AG04449 (cell line): ENCODE measurements at places on chromosomes 4 and X.

DNA sequence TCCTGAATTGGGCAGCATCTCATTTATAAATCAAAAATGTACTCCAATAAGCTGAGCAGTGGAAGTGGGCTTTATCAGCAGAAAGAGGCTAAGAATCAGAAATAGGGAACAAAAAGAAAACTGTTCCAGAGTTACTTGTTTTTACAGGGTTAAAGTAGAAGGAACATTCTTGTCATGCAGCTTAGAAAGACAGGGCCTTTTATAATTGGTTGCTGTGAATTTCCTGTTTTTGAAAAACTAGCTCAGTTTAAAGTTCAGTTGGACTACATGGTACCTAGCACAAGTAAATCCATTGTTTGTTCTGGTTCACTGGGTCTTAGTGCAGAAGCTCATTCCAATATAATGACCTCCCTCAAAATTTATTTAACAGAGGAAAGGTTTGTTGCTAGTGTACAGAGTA, 200.8 kb downstream of the GRIA2 start:
- DNase-seq: no peak

- DNase-seq: no peak
Observed at GRCh38 chr4:185202984-185203485, 765 bp downstream of the CFAP97 start.

DNA sequence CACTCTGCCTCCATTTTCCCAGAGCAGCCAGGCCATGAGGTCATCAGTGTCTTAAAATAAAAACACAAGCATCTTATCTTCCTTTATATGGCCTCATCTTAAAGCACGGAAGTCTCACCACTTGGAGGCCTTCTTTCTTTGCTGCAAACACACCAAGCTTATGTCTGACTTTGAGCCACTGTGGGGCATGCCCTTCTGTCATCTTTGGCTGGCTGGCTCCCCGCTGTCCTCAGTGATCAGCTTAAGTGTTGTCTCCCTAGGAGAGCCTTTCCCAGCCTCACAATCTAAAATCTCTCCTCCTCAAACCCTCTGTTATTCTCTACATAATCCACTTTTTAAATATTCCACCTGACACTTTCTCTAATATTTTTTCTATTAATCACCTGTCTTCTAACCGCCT, 191.6 kb upstream of the TTC29 start:
- DNase-seq: no peak

DNA sequence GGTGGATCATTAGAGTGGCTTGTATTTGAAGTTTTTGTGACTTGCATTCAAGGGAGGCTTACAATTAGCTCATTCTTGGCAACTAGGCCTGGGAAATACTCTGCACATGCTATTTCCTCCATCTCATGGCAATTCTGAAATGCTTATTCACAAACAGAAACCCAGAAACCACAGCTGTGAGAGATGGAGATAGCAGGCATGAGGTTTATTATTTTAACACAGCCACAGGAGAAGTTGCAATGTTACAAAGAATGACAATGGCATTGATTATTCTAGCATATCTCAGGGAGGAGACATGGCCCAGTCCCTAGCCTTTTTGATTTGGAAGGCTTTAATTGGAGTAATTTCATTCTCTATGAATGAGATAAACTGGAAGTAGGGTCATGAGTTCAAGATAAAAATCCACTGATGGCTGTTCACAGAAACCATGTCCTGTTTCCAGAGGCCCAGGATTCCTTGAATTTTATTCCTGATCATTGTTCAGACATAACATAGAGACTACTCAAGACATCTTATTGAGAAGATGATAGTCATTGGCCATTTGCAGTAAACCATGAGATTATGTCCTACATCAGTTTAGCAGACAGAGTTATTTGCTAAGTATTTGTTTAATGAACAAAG, 123.9 kb downstream of the MID1 start:
- DNase-seq: peak; percentile 65

GRCh38 chr4:42843694-42844093, 48.8 kb upstream of the GRXCR1 start:
- DNase-seq: no peak

DNA sequence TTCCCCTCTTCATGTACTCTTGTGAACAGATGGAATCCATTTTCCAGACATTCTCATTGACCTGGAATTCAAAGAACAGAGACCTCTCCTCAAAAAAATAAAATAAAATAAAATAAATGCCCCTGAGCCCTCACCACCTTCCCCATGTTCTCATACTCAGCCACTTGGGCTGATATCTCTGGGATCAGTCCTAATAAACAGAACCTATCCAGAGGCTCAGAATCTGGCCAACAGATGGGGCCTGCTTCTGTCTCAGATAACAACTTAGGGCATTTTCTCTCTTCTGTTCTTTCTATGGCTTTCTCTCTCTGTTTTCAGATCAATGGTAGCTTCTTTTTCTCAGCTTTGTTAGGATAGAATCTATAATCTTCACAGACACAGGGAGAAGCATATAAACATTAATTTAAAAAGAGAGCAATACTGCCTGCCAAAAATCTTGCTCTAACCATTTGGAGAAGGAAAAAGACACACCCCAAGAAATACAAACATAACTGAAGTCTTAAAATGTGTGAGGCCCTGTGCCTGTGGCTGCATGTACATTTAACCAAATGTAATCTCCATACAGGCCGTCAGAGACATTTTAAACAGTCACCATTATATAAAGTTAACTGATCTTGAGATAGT, 907.1 kb downstream of the FAT4 start:
- DNase-seq: no peak

DNA sequence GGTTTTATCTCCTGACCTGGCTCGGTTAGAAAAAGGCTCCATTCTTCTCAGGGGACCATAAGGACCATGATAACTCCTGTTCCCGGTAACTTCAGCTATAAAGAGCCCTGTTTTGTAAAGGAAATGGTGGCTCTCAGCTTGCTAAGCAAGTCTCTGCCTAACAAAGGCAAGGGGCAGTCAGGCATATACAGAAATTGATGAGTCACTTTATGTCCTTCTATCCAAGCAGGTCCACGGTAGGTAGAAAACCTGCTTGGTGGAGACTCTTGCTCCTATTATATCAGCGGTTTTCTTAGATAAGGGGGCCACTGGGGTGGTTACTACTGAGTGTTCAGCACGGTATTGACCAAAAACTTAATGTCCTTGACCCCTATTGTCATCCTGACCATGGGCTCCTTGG, 203.0 kb upstream of the KLF8 start:
- DNase-seq: no peak

DNA sequence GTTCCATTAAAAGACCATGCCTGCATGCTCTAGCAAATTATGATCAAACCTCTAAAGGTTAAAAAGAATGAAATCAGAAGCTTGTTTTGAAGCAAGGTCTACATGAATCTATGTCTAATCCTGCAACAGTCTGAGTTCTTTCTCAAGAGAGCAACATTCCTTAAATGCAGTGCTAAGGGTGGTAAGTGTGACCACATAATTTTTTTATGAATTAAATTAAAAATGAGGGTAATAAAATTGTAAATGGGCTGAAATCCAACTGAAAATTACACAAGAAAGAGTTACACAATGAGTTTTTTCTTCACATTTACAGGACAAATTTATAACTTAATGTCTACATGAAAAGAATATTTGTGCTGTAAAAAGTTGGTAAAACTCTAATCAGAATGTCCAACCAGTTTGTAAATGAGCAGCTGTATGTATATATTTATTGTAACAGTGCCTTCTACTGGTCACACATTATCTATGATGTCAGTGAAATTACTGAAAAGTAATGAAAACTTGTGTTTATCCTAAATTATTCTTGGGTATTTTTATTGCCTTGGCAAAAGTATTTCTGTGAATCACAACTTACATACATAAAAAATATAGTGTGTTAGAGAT, 336.3 kb upstream of the PITX2 start:
- no peak for DNase-seq

DNA sequence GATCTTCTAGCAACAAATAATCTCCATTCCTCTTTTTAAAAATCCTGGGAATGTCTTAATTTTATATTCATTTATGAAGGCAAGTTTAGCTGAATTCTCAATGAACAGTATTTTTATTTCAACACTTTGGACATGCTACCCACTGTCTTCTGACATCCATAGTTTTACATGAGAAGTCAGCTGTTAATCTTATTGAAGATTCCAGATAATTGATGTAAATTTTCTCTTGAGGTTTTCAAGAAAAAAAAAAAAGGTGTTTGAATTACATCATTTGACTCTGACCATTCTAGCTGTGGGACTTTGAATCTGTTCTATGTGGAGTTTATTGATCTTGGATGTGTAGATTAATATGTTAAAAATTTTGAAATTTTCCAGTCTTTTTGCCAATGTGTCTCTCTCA, 28.0 kb downstream of the PDHA2 start:
- DNase-seq: no peak

DNA sequence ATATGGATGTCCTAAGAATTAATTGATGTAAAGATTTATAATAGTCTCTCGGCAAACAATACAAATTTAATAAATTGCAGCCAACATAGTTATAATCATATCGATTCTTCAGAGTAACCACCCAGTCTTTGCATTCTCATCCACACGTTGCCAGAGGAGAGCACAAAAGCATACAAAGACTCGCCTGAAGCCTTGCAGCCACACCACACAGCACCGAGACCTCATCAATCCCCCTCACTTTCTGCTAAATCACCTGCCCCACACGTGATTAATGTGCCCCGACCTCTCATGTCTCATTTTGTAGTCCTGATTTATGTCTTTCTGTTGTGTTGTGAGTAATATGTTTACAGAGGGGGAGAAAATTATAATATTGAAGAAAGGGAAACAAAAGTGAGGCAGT, 510.4 kb downstream of the TRIML1 start:
- DNase-seq: no peak

- DNase-seq: no peak
Observed at GRCh38 chrX:152958047-152958446, 35.9 kb downstream of the PNMA5 start.

- DNase-seq: no peak
Observed at GRCh38 chr4:37609626-37610025, 76.5 kb downstream of the RELL1 start.

DNA sequence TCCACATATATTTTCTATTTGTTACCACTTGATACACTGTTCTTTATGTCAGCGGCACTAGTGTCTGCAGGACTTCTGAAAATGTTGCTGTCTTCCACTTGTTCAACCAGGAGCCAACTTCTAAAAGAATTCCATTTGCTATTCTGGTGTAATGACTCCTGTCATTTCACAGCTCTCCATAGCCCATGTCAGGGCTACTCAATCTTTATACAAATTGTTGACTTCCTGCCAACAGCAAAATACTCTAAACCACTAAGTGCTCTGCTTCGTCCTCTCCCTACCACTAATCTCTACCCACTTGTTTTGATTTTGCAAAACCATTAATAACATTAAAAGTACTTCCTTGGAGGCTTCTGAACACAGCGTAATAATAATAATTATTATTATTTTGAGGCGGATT, 7.2 kb downstream of the CTSO start:
- DNase-seq: no peak

DNA sequence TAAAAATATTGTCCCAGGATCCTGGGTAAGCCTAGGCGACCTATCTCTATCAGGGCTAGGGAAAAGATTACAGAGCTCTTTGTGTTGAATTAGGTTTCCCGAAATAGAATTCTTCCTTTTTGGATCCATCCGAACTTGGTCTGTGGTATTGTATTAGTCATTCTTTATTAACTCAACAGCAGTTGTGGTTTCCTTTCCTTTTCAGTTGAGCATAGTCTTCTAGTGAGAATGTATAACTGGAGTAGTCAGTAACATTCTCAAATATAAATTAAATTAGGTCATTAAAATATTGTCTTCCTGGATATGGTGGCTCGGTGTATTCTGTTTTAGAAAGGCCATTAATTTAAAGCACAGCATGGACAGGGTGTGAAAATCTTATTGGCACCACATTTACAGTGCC, 520.4 kb downstream of the NLGN4X start:
- DNase-seq: peak; percentile 26

DNA sequence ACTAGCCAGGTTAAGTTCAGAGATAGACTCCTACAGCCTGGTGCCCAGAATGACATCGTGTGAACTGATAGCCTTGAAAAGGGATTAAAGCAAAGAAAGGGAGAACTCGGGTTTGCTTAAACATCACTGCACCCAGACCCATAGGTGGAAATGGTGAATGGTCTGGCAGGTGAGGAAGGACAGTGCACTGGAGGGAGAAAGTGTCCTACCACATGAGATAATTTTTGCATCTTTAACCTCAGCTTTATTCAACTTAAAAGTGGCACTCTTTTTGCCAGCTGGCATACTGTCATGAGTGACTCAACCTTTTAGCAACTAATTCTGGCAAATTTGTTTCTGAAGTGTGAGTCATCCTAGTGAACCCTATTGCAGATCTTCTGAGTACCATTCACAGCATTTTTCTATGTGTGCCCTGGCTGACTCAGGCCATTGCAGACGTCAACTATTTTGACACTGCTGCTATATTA, 53.0 kb upstream of the DAPP1 start:
- DNase-seq: peak; percentile 70

- no peak for DNase-seq
Observed at GRCh38 chr4:1310796-1311631, 21.3 kb downstream of the MAEA start.

DNA sequence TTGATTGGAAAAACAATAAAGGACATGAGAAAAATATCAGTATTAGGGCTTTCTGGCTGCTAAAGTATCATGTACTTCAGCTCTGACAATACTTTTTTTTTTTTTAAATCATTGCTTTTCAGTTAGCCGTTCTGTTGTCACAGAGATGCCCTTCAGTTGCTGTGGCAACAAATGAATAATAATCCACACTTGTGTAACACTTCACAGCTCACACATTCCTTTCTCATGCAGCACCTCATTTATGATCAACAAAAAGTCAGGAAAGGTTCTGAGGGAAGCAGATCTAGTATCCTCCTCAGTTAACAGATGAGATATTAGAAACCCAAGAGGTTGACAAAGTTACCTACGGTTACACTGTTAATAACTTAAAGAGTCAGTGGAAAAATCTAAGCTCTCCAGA, 444.2 kb upstream of the SLIT2 start:
- DNase-seq: peak; percentile 33
